ENCODE measurements at places on chromosomes 7 and 10. TPM values are rescaled to one million over a fixed set of nuclear protein-coding genes. Genes with fewer than 3 reads are reported as not detected.

Gene ARID5B
- total RNA-seq, result 9.5 TPM

Gene TCTN3
- total RNA-seq, result 46.8 TPM

Gene TCERG1L
- not detected for total RNA-seq

Gene PANK1
- total RNA-seq, result 2.3 TPM

Gene AGR2
- not detected for total RNA-seq

Gene GRM3
- total RNA-seq, result not detected

Gene GBX1
- total RNA-seq, result not detected

Data from mammary microvascular endothelial cell (primary cell).